Pancreas (tissue), 10 donors: ENCODE measurements at places on chromosomes 2 and 18. TPM values are rescaled to one million over a fixed set of nuclear protein-coding genes. Genes with fewer than 3 reads are reported as not detected.

The B3GNT2 gene
- 11.7 TPM for total RNA-seq

The TBC1D8 gene
- 21.3 TPM for total RNA-seq

The PRSS56 gene
- total RNA-seq: not detected

The CAPG gene
- total RNA-seq: 111 TPM

The SLC23A3 gene
- total RNA-seq: 0.43 TPM

- H3K36me3 ChIP-seq: no peaks in the 10 kb centered on the region
- H3K4me1 ChIP-seq: no peaks in the 10 kb centered on the region
- no peak overlapping the region for H3K27ac ChIP-seq
- H3K4me3 ChIP-seq: no peak overlapping the region
These were observed 241.7 kb downstream of the CD226 start for GRCh38 chr18:69705987-69706386.

DNA sequence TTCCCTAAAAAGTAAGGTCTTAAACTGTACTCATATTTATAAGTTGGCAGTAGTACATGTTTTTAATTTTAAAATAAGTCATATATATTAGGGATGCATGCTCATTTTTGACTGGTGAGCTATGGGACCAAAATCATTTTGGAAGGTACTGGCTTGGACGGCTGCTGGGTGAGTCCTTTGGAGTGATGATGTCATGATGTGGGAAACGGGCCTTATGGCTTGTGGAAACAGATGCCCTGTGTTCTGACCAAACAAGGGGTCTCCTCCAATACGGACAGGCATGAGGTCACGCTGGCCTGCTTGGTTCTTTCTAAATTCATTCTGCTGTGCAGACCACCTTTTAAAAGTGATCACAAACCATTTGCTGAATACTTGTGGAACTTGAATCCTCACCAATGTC is 109.2 kb upstream of the MGAT5 start:
- no peaks in the 10 kb centered on the region for H3K36me3 ChIP-seq
- H3K4me3 ChIP-seq: no peak overlapping the region
- no peaks in the 10 kb centered on the region for H3K27me3 ChIP-seq
- H3K4me1 ChIP-seq: peaks cover 28% of the 10 kb centered on the region
- no peak for DNase-seq
- H3K27ac ChIP-seq: no peak overlapping the region

GRCh38 chr2:238714038-238714528 is 133.8 kb upstream of the TWIST2 start:
- H3K27ac ChIP-seq: no peak overlapping the region
- H3K36me3 ChIP-seq: no peaks in the 10 kb centered on the region
- no peaks in the 10 kb centered on the region for H3K27me3 ChIP-seq
- no peak overlapping the region for H3K4me3 ChIP-seq
- H3K4me1 ChIP-seq: no peaks in the 10 kb centered on the region
- DNase-seq: no peak

- H3K4me1 ChIP-seq: peaks cover 71% of the 10 kb centered on the region
- DNase-seq: no peak
- no peaks in the 10 kb centered on the region for H3K36me3 ChIP-seq
- H3K27me3 ChIP-seq: no peaks in the 10 kb centered on the region
These were observed 38.3 kb upstream of the IL1R1 start for GRCh38 chr2:102103992-102104871.

GRCh38 chr2:18412980-18413675 is 147.3 kb downstream of the RDH14 start:
- DNase-seq: no peak
- no peaks in the 10 kb centered on the region for H3K27me3 ChIP-seq
- no peak overlapping the region for H3K27ac ChIP-seq
- H3K4me1 ChIP-seq: no peaks in the 10 kb centered on the region
- no peaks in the 10 kb centered on the region for H3K36me3 ChIP-seq

GRCh38 chr2:240095556-240096523 is 40.3 kb downstream of the COPS9 start:
- H3K4me3 ChIP-seq: no peak overlapping the region
- H3K36me3 ChIP-seq: no peaks in the 10 kb centered on the region
- DNase-seq: no peak
- H3K4me1 ChIP-seq: no peaks in the 10 kb centered on the region

DNA sequence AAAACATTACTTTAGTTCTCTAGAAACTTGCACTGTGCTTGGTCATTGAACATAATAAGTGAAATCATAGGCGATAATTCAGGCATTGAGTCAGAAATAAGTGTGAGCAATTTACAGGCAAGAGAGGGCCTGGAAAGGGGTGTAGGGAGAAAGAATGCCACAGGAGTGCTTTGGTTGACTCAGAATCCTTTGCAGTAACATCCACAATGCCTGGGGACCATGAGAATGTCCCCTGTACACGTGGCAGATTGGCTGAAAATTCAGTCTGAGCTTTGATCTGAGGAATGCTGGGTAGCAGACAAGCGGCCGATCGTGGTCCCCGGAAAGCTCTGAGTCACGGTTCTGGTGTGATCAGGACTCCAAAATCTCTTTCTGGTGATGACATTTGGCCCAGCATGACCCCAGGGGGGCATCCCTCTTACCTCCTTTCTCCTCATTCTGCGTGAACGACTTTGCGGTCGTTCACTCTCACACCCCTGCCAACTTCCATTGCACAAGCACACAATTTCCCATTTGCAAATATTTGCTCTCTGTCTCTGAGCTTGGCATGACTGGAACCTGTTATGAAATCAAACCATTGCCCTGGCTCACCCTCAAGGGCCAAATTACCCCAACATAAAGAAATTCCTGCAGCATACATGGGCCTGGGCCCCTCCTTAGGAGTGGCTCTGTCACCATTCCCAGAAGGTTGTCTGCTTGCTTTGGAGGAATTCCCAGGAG is 305.0 kb upstream of the EPAS1 start:
- H3K4me1 ChIP-seq: peaks cover 24% of the 10 kb centered on the region
- H3K36me3 ChIP-seq: no peaks in the 10 kb centered on the region
- no peak overlapping the region for H3K4me3 ChIP-seq
- peak; percentile 82 for DNase-seq

GRCh38 chr18:63951302-63951705 is 2.2 kb downstream of the HMSD start:
- no peaks in the 10 kb centered on the region for H3K36me3 ChIP-seq
- H3K27me3 ChIP-seq: no peaks in the 10 kb centered on the region
- DNase-seq: no peak
- H3K4me3 ChIP-seq: no peak overlapping the region
- H3K4me1 ChIP-seq: no peaks in the 10 kb centered on the region
- H3K27ac ChIP-seq: no peak overlapping the region

GRCh38 chr2:79723830-79724229 is 211.0 kb downstream of the CTNNA2 start:
- no peak for DNase-seq
- no peaks in the 10 kb centered on the region for H3K4me1 ChIP-seq
- H3K27ac ChIP-seq: no peak overlapping the region
- no peak overlapping the region for H3K4me3 ChIP-seq
- no peaks in the 10 kb centered on the region for H3K27me3 ChIP-seq
- no peaks in the 10 kb centered on the region for H3K36me3 ChIP-seq

DNA sequence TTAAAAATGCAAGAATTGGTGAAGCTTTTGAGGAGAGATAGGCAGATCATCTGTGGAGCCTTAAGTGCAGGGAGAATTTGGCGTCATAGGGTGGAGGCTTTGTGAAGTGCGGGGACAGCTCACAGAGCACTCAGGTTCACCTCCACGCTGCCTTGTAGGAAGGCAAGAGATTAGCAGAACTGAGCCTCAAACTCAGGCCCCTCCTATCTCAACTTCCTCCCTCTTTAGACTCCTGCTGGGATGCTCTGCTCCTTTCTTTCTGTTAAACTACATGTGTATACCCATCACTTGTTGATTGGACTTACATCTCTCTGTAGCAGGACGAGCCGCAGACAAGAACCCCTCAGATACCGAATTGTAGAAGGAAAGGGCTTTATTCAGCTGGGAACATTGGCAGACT is 422.2 kb downstream of the SETBP1 start:
- no peaks in the 10 kb centered on the region for H3K4me1 ChIP-seq
- H3K27me3 ChIP-seq: no peaks in the 10 kb centered on the region
- DNase-seq: no peak
- H3K36me3 ChIP-seq: no peaks in the 10 kb centered on the region

GRCh38 chr2:99868260-99868659 is 274.1 kb downstream of the AFF3 start:
- peaks cover 3% of the 10 kb centered on the region for H3K27me3 ChIP-seq
- no peak for DNase-seq
- no peaks in the 10 kb centered on the region for H3K36me3 ChIP-seq
- no peaks in the 10 kb centered on the region for H3K4me1 ChIP-seq
- H3K27ac ChIP-seq: no peak overlapping the region
- H3K4me3 ChIP-seq: no peak overlapping the region

DNA sequence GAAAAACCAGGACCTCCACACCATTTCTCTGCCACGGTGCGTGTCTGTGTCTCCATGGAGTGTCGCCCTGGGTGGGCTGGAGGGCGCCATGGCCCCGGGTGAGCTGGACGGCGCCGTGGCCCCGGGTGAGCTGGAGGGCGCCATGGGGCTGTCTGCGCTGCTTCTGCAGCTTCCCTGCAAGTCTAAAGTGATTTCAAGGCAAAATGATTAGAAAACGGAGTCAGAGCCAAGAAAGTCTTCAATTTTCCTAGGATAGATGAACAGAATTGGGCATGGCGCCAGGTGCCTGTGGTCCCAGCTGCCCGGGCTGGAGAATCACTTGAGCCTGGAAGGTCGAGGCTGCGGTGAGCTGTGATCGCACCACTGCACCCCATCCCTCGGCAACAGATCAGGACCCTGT is 27.7 kb upstream of the NFATC1 start:
- no peaks in the 10 kb centered on the region for H3K36me3 ChIP-seq
- no peak overlapping the region for H3K27ac ChIP-seq

GRCh38 chr2:48482313-48482712 is 47.6 kb upstream of the STON1 start:
- H3K4me1 ChIP-seq: peaks cover 20% of the 10 kb centered on the region
- H3K36me3 ChIP-seq: no peaks in the 10 kb centered on the region
- no peak for DNase-seq
- no peak overlapping the region for H3K27ac ChIP-seq
- no peaks in the 10 kb centered on the region for H3K27me3 ChIP-seq

DNA sequence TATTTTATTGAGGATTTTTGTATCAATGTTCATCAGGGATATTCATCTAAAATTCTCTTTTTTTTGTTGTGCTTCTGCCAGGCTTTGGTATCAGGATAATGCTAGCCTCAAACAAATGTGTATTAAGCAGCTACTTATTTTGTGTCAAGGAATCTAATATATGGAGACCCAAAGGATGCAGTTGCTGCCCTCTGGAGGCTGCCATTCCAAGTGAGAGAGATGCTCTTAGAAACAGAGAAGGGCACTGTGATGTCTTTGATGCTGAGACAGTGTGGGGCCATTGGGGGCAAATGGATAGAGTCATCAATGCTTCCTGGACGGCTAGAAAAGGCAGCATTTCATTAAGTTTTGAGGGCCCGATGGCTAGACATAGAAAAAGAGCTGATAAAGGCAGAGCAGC is 292.6 kb downstream of the SETBP1 start:
- no peak overlapping the region for H3K4me3 ChIP-seq
- DNase-seq: no peak
- no peaks in the 10 kb centered on the region for H3K36me3 ChIP-seq
- H3K27me3 ChIP-seq: no peaks in the 10 kb centered on the region

DNA sequence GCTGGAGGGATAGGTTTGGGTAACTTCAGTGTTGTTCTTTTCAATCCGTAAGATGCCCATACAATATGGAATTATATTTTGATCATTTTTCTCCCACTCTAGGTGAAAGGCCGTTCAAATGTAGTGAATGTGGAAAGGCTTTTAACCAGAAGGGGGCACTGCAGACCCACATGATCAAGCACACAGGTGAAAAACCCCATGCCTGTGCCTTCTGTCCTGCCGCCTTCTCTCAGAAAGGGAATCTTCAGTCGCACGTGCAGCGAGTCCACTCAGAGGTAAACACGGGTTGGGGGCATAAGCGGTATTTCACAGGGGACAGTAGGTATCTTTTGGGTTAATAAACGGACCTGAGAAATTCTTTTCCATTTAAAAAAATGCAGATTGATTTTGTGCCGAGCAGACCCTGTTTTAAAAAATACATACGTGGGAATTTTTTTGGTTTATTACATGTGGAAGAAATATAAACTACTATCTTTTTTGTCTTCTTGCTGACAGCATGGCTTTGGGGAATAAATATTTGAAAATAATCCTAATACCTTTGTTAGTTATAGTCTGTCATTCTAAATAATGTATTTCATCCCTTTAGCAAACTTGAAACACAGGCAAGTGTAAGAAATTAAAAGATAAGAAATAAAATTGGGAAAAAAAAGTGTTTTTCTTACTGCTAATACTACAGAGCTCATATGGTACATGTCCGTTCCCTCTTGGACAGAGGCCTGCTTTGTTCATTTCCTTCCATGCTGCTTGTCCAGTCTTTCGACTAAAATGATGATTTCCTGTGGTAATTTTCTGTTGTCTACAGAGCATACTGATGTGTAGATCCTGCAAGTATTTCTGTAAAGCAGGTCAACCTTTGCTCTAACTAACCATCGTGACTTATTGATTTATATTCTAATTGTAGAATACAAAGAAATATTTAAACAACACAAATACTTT is 53.3 kb downstream of the ZNF236 start:
- no peak overlapping the region for H3K27ac ChIP-seq
- DNase-seq: no peak
- H3K27me3 ChIP-seq: no peaks in the 10 kb centered on the region
- H3K4me3 ChIP-seq: no peak overlapping the region
- no peaks in the 10 kb centered on the region for H3K4me1 ChIP-seq
- H3K36me3 ChIP-seq: no peaks in the 10 kb centered on the region
